Hepatocyte (in vitro differentiated cells): ENCODE measurements at places on chromosomes 13 and 19. TPM values are rescaled to one million over a fixed set of nuclear protein-coding genes. Genes with fewer than 3 reads are reported as not detected.
A peak's percentile ranks its signal among the peaks of the same experiment; 100 is the strongest.

ZSWIM9 gene
- polyA plus RNA-seq = 1.5 and 2.1 TPM in 2 replicates

DNA sequence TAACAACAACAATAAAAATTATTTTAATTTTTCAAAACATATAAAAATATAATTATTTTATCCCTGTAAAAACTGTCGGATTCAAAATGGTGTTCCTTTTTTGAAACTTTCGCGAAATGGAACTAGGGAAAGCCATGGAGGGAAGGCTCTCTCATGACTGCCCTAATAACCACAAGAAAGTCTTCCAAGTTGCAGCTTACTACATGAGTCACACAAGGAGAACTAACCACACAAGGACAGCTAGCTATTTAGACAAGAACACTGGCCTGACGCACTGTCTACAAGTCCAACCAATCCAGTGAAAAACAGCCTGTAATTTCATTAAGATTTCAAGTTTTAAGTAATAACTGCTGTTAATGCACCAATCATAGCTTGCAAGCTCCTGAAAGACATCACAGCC, 319.2 kb upstream of the PCDH9 start:
- no peaks in the 10 kb centered on the region for H3K4me1 ChIP-seq
- H3K27me3 ChIP-seq = no peaks in the 10 kb centered on the region
- no peak overlapping the region for H3K4me3 ChIP-seq

PROZ gene
- 4.7 and 8.0 TPM in 2 replicates for polyA plus RNA-seq

ZNF536 gene
- 3.6 and 4.1 TPM in 2 replicates for polyA plus RNA-seq

DNA sequence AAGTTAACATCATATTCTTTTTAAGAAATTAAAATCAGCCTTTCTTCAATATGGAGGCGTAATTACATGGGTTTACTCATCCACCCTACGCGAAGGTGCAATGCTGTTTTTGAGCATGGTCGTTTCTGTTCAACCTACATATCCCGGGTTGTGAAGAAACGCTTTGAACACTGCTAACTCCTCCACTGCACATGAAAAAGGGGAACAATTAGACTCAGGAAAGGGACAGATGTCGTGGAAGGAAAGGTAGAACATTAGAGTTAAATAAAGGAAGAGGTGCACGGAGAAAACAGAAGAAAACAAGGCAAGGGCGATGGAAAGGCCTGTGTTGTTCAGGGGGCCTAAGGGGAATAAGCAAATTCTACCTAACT, 4.1 kb downstream of the ZIC5 start:
- no peak overlapping the region for H3K27ac ChIP-seq
- peaks cover 88% of the 10 kb centered on the region for H3K27me3 ChIP-seq
- no peak for DNase-seq
- no peak overlapping the region for H3K4me3 ChIP-seq
- H3K36me3 ChIP-seq = no peaks in the 10 kb centered on the region
- H3K4me1 ChIP-seq = peaks cover 21% of the 10 kb centered on the region

- no peak for DNase-seq
- no peak overlapping the region for H3K4me3 ChIP-seq
- H3K27me3 ChIP-seq = no peaks in the 10 kb centered on the region
- H3K36me3 ChIP-seq = no peaks in the 10 kb centered on the region
- H3K27ac ChIP-seq = no peak overlapping the region
These were observed 8.8 kb downstream of the MFSD12 start for GRCh38 chr19:3548606-3549005.

DNA sequence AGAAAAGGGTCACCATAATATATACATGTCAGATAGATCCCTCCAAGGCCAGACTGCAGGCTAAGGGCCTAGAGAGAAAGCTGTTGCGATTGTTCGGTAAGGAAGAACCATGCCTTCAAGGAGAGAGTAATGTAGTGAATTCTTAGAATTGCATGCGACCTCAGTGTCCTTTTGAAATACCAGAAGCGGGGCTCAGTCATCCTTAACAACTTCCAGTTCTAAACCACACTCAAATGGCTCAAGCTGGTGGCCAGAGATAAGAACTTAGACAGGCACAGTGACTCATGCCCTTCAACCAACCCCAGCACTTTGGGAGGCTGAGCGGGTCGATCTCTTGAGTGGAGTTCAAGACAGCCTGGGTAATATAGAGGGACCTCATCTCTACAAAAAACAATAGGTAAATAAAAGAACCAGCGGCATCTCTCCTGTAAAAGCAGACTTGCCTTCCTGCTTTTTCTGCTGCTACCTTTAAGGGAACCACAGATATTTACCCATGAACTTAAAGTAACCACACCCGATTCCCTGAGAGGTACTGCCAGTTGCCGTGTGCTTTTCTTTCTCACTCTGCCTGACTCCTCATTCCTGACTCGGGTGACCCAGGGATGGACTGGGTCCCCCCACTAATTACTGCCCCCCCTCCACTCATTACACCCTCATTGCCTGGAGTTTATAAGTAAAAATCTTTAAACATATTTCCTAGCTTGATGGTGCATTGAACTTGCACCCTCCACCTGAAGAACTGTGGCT, 15.4 kb upstream of the SIGLEC6 start:
- H3K4me1 ChIP-seq = no peaks in the 10 kb centered on the region
- no peak overlapping the region for H3K4me3 ChIP-seq
- DNase-seq = no peak
- no peak overlapping the region for H3K27ac ChIP-seq

DNA sequence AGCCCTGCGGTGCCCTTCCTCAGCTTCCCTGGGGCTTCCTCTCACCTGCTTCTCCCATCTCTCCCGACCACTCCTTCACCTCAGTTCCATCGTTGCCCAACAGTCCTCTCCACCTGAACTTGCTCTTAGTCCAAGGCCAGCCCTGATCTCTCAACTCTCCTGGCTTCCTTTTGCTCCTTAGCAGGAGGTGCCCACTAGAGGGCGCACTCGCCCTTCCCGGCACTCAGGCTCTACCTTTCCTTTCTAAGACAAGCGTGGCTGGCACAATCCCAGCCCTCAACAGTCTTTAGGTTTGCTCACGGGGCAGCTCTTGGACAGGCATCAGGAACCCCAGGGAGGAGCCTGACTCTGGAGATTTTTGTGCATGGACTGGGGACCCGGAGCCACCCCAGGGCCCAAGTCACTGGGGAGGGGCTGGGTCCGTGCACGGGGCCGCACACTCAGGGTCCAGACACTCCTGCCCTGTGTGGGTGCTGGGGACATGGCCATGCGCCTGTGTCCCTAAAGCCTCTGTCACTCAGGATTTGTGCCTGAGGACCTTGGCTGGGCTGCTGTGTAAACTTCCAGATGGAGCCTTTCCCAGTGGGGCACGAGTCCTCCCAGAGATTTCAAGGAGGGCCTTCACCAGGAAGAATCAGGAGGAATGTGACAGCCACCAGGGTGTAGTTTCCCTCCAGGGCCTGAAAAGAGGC, 12.1 kb upstream of the CEACAM8 start:
- no peaks in the 10 kb centered on the region for H3K27me3 ChIP-seq
- H3K4me3 ChIP-seq = no peak overlapping the region
- no peaks in the 10 kb centered on the region for H3K36me3 ChIP-seq
- no peaks in the 10 kb centered on the region for H3K4me1 ChIP-seq

PTOV1 gene
- 294 and 305 TPM in 2 replicates for polyA plus RNA-seq

- H3K4me1 ChIP-seq = peaks cover 13% of the 10 kb centered on the region
- H3K36me3 ChIP-seq = no peaks in the 10 kb centered on the region
- no peak overlapping the region for H3K4me3 ChIP-seq
- no peak overlapping the region for H3K27ac ChIP-seq
- DNase-seq = no peak
These were observed 83.8 kb upstream of the WASF3 start for GRCh38 chr13:26473571-26474230.

DNA sequence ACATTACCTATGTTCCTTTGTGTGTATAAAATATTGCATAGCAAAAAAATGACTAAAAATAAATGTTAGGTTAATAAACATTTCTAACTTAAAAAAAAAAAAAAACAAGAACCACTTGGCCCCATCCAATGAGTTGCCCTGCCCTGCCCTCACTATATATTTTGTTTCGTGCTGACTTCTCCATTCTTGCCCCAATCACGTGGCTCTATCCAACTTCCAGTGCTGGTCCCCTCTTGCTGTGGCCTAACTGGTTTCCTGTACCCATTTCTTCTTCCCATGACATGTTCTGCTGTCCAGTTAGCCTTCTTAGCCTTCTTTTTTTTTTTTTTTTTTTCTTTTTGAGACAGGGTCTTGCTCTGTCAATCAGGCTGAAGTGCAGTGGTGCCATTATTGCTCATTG, 151.6 kb downstream of the FOXO1 start:
- H3K4me1 ChIP-seq = no peaks in the 10 kb centered on the region
- no peak overlapping the region for H3K4me3 ChIP-seq
- no peak overlapping the region for H3K27ac ChIP-seq
- no peaks in the 10 kb centered on the region for H3K27me3 ChIP-seq

IL11 gene
- polyA plus RNA-seq = 6.6 and 8.5 TPM in 2 replicates

CEACAM3 gene
- polyA plus RNA-seq = not detected in 2 replicates

GRCh38 chr19:9847087-9847671, 12.1 kb downstream of the PIN1 start:
- no peaks in the 10 kb centered on the region for H3K36me3 ChIP-seq
- H3K27me3 ChIP-seq = no peaks in the 10 kb centered on the region
- no peak overlapping the region for H3K4me3 ChIP-seq
- peak; percentile 73 for DNase-seq
- H3K4me1 ChIP-seq = no peaks in the 10 kb centered on the region
- no peak overlapping the region for H3K27ac ChIP-seq

DNA sequence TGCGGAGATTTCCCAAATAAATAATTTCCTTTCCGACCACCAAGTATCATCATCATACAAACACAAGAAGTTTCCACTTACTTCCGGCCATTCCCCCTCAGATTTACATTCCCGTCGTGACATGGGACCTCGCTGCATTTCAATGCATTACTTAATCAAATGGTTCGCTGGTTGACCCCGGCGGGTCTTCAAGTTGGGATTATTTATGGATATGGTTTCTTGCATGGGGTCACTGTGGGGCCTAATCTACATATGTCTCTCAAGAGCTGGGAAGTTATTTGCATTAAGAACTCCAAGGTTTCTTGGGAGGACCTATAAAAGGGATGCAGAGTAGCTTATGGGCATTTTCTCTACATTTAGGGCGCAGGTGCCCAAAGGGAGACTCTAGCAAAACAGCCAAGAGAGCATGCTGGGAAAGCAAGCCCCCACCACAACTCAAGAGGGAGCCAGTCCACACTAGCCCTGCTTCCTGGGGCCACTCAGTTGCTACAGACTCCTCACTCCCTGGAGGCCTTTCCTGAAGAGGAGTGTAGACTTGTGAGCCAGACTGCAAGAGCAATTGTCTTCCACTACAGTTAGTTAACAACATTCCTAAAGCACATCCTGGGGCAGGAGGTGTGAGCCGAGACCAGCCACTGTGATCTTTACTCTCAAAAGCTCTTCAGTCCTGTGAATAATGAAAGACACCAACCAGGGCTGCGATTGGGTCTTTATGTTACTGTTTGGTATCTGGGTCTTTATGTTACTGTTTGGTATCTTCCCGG, 125.3 kb downstream of the KATNAL1 start:
- no peaks in the 10 kb centered on the region for H3K36me3 ChIP-seq
- no peaks in the 10 kb centered on the region for H3K27me3 ChIP-seq
- no peak overlapping the region for H3K27ac ChIP-seq
- no peak for DNase-seq
- peaks cover 4% of the 10 kb centered on the region for H3K4me1 ChIP-seq
